ENCODE measurements at places on chromosomes 4 and X.

DNA sequence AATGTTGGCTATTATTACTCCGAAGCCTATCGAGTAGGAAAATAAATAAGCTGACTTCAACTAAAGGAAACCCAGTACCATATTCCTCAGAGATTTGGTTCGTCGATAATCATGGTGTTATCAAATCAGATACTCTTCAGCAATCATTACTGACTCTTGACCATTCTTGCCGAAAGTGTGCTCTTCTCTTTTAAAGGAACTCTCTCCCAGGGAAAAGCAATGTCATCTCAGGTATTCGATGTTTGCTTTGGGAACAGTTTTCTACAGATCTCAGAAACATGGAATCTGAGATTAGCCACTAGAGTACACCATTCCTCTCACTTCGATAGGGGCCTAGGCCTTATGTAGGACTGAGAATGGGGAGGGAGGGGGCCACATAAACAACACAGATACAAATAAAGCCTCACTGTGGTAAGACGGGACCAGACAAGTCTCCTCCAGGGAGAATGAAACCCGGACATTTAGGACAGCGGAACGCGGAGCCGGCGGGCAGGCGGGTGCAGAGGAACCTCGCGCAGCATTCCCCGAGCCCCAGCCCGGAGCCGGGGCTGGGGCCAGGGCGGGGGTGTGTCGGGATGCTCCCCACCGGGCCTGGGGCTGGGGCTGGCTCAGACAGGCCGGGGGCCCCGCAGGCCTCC, 581 bp downstream of the DNAJB14 start:
- no peak for DNase-seq

DNA sequence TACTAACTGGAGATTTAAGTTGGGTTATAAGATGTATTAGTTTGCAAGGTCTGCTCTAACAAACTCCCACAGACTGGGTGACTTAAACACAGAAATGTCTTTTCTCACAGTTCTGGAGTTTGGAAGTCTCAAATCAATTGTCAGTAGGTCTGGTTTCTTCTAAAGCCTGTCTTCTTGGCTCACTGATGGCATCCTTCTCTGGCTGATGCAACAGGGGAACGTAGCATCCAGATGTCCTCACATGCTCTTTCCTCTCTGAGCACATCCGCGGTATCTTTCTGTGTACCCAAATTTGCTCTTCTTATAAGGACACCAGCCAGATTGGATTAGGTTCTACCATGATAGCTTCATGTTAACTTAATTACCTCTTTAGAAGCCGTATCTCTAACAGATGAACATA, 63.2 kb upstream of the BMP3 start:
- no peak for DNase-seq

- DNase-seq: no peak
Measured at GRCh38 chrX:1167466-1167865, 45.0 kb downstream of the CRLF2 start.

DNA sequence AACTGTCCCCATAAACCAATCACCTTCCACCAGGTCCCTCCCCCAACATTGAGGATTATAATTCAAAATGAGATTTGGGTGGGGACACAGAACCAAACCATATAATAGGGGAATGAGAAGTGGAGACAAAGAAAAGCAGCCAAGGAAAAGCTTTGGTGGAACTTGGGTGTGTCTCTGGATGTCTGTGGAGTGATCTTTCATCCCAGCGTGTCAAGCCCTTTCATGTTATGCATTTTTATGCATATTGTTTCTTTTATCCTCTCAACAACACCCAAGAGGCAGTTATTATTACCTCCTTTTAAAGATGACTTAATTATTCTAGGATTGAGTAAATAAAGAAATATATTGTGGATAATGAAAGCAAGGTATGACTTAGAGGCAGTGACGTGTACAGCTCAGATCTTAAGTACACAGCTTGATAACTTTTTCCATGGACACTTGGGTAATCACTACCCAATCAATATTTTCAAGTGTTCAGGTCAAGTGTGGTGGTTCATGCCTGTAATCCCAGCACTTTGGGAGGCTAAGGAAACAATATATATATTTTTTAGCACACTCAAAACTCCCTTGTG, 42.6 kb upstream of the HOPX start:
- DNase-seq: no peak

DNA sequence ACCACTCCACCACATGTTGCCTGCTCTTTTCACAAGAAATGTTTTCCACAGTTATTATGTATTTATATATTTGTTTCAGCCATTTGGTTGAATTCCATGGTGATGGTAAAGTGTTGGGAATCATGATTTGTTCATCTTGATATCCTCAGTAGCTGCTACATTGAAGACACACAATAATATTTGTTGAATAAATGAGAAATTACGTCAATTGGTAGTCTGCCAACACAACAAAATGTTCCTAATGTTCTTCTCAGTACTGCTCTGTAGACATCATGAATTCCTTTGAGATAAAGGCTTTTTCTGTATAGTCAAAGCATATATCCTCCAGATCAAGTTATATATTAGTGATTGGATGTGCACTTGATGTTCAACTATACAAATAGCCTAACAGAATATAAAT, 29.5 kb downstream of the CXXC4 start:
- DNase-seq: no peak

DNA sequence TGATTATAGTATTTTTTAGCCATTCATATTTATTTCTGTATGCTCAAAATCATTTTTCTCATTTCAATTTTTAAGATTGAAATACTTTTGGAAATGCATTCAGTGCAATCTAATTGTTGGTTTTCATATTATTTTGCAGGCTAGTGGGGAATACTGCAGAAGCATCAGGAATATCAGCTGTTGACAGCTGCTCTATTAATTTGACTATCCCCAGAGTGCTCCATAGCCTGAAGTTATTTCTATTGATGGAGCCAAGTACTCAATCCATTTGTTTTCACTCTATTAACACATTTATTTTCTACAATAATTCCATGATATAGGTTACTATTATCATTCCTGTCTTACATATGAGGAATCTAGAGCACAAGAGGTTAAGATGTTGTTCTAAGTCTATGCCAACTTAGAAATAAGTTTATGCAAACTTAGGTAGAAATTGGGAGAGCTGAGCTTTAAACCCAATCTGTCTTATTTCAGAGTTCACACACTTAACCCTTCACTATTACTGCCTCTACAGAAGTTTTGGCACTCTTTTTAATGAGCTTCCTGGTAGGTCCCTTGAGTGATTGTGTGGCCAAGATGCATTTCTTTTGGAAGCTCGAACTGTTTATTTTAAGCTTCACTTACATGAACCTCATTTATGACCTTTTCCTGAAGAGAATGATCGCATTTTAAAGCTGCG, 65.6 kb upstream of the PCDH18 start:
- DNase-seq: no peak

DNA sequence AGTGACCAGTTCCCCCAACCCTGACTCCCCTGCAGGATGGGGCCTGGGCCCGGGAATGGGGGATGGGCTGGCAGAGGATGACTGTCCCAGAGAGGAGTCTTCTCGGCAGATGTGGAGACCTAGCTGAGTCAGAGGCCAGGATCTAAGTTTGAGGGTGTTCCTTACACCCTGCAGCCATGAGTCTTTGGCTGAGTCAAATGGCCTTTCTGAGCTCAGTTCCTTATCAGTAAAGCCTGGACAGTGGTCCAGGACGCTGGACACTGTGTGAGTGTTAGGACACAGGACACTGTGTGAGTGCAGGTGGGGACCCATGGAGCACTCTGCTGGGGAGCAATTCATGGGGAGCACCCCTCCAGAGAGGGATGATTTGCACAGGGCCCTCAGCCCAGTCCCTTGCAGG, 5.0 kb downstream of the IL9R start:
- DNase-seq: no peak

DNA sequence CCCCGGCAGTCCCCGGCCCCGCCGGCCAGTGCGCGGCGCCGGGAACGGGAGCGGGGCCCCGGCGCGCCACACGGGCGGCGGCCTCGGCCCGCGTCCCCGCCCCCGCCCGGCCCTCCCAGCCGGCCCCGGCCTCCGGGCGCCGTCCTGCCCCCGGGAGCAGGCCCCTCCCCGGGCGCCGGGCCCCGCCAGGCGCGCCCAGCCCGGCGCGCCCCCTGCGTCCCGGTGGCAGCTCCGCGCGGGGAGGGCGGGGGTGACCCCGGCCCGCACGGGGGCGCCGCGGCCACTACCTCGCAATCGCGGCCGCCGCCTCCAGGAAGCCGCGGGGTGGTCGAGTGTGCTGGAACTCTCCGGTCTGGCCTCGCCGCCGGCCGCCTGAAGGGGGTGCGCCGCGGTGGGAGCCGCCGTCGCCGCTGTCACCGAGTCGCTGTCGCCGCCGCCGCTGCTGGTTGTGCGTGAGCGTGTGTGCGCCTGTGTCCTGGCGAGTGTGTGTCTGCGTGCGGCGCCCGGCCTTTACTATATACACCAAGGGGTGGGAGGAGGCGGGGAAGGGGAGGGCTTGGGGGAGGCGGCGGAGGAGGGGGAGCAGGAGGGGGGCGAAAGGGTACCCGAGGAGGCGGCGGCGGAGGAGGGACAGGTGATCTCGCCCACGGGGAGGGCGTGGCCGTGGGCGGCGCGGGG, at the start of gene RAI2:
RAI2 (minus strand) TSS at position 488 of the 678 bp plus-strand sequence. CDS start 59,288 bp downstream, outside the sequence.
- DNase-seq: no peak

GRCh38 chr4:49058306-49058705, 72.2 kb downstream of the CWH43 start:
- no peak for DNase-seq

- no peak for DNase-seq
Measured at GRCh38 chr4:105184316-105184980, 37.8 kb downstream of the TET2 start.

- DNase-seq: no peak
Measured at GRCh38 chrX:386239-386767, 404 bp downstream of the PPP2R3B start.

DNA sequence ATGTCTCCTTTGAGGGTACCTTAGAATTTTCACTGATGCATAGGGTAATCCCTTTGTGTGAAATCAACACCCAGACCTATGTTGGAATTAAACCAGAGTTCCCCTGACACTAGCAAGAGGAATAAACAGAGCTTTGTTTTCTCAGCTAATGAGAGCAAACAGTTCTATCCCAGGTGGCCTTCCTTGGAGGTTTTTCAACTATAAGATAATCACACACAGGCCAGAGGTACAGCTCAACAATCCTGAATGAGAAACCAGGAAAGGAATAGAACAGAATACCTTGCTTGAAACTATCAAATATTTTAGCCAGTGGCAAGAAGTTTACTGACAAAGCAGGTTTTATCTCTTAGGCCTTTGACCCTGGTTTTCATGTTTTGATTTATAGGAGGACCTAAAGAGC, 100.2 kb downstream of the OTC start:
- no peak for DNase-seq

DNA sequence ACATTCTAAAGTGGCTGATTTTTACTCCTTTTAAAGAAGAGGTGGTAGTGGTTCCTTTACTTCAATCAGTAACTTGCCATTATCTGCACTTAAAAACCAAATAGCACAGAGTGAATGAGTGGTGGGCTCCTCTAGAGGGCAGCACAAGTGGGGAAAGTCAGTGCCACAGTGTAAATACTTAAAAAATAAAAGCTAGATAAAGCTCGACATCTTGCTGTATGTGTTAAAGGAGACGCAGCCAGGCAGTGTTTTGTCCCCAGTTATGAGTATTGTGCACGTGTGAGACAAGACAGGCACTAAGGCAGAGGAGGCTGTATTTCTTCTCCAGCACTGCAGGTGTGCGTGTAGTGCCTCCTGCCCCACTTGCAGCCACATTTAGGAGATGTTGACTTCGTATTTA, 24.6 kb downstream of the NAP1L5 start:
- DNase-seq: no peak

- DNase-seq: peak; percentile 10
Measured at GRCh38 chrX:132292793-132293192, 73.5 kb upstream of the RAP2C start.

- DNase-seq: no peak
Measured at GRCh38 chr4:7518871-7519637, 84.3 kb upstream of the PSAPL1 start.

GRCh38 chr4:152572417-152573086, 36.7 kb upstream of the FBXW7 start:
- DNase-seq: no peak

- no peak for DNase-seq
Measured at GRCh38 chr4:138500869-138501268, 258.7 kb upstream of the SLC7A11 start.

- DNase-seq: no peak
Measured at GRCh38 chr4:82508806-82509428, 52.9 kb downstream of the TMEM150C start.

- DNase-seq: no peak
Measured at GRCh38 chr4:112771-113170, 11.5 kb upstream of the ZNF718 start.

GRCh38 chr4:15674046-15674445, 7.6 kb upstream of the FAM200B start:
- DNase-seq: no peak

DNA sequence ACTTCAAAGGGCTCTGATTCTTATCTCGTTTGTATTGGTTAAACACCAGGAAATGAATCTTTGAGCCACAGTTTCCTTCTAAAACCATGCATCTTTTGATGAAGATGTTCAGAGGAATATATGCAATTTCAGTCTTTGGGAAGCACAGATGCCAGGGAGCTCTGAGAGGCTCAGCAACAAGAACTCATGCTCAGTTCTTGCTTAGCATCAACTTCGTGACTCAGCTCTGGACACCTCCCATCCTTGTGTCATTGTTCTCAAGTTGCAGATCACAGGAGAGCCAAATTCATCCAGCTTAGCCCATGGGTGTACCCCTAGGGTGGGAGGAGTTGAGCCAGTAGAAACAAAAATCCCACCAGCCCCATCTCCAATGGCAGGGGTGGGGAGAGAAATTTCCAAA, 219.6 kb upstream of the MAOA start:
- DNase-seq: no peak

DNA sequence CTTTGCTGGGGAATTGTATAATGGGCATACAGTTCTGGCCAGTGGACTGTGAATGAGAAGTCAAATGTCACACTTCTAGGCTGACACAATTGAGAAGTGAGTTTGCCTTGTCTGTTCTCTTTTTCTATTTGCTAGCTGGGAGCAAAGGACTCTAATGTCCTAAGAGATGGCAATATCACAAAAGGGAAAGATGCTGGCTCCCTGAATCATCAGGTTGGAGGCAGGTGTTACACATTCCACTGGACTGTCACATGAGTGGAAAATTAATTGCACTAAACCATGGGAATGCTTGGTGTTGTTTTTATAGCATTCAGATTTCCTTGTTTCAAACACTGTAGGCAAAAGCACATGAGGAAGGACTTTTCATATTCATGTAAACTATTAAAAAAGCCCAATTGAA, 388.3 kb downstream of the ADAM29 start:
- DNase-seq: no peak

GRCh38 chr4:155667222-155667567, 547 bp downstream of the GUCY1A1 start:
- DNase-seq: no peak

GRCh38 chr4:158050942-158051341, 121.9 kb downstream of the GASK1B start:
- no peak for DNase-seq

DNA sequence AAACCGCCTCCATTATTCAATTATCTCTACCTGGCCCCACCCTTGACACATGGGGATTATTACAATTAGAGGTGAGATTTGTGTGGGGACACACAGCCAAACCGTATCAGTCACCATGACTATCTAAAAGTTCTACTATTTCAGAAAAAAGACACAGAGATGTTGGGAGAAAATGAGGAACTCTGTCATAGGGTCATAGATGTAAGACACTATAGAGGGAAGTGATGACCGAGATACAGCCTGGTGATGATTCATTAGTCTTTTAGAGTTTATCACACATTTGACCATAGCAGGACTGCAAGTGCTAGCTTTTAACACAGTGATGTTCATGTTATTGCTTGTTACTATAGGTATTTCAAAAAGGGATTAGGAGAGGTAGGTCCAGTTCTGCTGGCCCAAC, 357.0 kb upstream of the AADAT start:
- no peak for DNase-seq
